Activated naive CD4-positive, alpha-beta T cell treated with anti-CD3 and anti-CD28 coated beads for 36 hours (primary cell): ENCODE measurements at places on chromosomes 11 and 22. TPM values are rescaled to one million over a fixed set of nuclear protein-coding genes. Genes with fewer than 3 reads are reported as not detected.

Gene NCR3LG1
- total RNA-seq = 0.72 TPM

Gene OR52I2
- total RNA-seq = not detected

Gene CDC42BPG
- total RNA-seq = 0.32 TPM

Gene CHADL
- total RNA-seq = 0.17 TPM

DNA sequence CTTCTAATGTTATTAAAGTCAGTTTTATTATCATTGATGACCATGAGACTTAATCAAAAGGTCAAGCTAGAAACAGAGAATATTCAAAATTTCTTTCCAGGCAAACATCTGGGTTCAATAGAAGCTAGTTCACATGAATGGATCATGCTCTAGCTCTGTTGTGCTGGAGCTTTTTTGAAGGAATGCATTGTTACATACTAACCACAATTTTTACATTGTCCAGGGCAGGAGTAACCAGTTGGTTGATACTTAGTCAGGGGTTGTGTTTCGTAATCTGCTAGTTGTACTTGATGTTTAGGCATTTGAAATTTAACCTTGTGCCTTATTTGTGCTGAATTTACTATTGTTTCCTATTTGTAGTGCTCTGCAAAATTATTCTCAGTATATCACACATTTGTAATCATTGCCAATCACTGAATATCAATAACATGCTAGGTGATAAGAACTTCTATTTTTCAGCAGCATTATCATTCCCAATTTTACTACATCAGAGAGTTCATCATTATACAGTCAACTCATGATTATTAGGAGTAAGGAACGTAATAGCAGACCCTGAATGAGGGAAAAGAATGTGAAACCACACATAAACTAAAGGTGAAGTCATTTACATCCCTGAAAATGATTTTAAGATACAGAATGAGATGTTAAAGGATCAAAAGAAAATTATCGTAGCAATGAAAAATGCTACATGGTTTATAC lies 23.2 kb downstream of the NF2 start:
- H3K27ac ChIP-seq = no peak overlapping the region
- DNase-seq = no peak
- peaks cover 69% of the 10 kb centered on the region for H3K4me1 ChIP-seq
- H3K4me3 ChIP-seq = no peak overlapping the region

DNA sequence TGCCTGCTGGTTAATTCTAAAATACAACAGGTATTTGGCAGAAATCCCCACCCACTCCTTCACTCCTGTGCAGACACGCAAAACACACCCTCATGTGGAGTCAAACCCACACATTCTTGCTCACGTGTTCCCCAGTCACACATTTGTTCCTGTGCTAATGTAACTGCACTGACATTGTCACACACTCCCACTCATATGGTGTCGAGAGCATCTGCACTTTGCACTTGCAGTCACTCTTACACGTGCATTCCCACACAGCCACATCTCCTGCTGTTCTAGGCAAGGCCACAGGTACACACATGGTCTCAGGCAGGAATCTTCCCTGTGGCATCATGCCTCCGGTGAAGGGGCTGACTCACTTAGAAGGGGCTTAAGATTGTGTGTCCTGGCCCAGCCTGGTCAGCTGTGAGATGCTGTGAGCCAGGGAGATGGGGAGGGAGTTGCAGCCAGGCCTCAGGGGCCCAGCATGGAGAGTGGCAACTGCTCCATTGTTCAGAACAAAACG lies 395.0 kb downstream of the TENM4 start:
- H3K4me3 ChIP-seq = no peak overlapping the region
- H3K36me3 ChIP-seq = no peaks in the 10 kb centered on the region
- no peak overlapping the region for H3K27ac ChIP-seq
- no peak for DNase-seq
- H3K27me3 ChIP-seq = peaks cover 3% of the 10 kb centered on the region

GRCh38 chr11:94835594-94835927 lies 67.4 kb downstream of the AMOTL1 start:
- no peak for DNase-seq
- H3K27me3 ChIP-seq = no peaks in the 10 kb centered on the region
- H3K4me3 ChIP-seq = no peak overlapping the region

- peak overlapping the region; percentile 4 for H3K27ac ChIP-seq
- no peaks in the 10 kb centered on the region for H3K27me3 ChIP-seq
- peaks cover 25% of the 10 kb centered on the region for H3K4me1 ChIP-seq
- peak; percentile 10 for DNase-seq
Measured at GRCh38 chr11:32821517-32821916, 8.2 kb upstream of the PRRG4 start.
